ENCODE measurements at places on chromosomes 4 and X.

DNA sequence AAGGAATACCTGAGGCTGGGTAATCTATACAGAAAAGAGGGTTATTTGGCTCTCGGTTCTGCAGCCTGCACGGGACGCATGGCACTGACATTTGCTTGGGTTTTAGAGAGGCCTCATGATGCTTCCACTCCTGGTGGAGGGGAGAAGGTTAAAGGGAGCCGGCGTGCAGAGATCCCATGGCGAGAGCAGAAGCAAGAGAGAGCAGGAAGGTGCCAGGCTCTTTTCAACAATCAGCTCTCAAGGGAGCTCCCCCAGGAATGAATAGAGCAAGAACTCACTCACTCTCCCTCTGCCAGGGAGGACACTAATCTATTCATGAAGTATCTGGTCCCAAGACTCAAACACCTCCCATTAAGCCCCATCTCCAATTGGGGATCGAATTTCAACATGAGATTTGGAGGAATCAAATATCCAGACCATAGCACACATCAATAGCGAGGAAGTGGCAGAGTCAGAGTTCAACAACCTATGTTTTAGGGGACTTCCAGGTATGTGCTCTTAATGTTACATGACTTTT, 109.8 kb downstream of the SORBS2 start:
- no peaks in the 10 kb centered on the region for H3K36me3 ChIP-seq
- no peak overlapping the region for H3K4me3 ChIP-seq

GRCh38 chr4:123043793-123044425, 121.5 kb upstream of the NUDT6 start:
- H3K27ac ChIP-seq = no peak overlapping the region
- no peak for DNase-seq
- no peaks in the 10 kb centered on the region for H3K27me3 ChIP-seq
- no peaks in the 10 kb centered on the region for H3K4me1 ChIP-seq

DNA sequence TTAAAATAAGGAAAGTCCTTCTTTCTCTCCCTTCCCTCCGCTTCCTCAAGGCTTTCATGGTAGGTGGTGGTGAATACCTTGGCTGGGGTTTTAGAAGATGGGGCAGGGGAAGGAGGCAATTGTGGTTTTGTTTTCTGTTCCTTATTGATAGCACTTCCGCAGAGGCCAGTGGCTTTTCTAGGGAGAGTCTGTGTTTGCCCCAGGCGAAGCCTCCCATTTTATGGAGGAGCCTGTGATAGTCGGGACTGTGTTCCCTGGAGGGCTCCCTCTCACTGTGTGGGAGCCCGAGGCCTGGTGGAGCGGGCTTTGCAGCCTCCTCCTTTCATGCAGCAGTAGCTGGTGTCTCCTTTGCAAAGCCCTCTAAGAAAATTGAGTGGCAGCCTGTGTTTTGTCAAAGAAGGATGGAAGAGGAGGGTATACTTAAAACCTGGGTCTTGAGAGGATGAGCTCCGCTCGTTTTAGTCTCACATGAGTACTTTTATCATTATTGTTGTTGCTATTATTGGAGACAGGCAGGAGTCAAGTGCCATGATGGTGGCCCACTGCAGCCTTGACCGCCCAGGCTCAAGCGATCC, 29.8 kb upstream of the STOX2 start:
- H3K4me1 ChIP-seq = no peaks in the 10 kb centered on the region
- H3K4me3 ChIP-seq = no peak overlapping the region
- H3K27me3 ChIP-seq = peaks cover 7% of the 10 kb centered on the region
- peak overlapping the region; percentile 25 for H3K27ac ChIP-seq

DNA sequence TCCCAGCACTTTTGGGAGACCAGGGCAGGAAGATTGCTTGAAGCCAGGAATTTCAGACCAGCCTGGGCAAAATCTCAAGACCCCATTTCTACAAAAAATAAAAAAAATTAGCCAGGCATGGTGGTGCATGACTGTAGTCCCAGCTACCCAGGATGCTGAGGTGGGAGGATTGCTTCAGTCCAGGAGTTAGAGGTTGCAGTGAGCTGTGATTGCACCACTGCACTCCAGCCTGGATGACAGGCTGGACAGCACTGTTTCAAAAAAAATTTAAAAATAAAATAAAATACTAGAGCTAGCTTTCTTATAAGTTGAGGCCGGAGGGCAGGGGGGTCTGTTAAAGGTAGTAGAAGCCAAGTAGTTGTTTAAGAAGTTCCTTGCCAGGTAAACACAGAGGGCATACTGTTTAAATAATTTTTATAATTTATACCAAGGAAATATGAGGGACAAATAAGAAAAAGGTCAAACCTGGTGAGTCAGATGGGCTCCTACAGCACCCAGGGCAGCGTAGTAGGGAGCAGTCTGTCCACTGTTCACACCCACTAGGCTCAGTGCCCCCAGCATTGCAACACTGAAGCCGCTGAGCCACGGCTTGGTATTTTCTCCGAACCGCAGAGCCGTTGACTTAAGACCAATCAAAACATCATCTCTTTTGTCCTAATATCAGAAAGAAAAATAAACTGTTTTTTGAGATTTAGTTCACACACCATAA, 17.3 kb downstream of the COQ2 start:
- no peaks in the 10 kb centered on the region for H3K27me3 ChIP-seq
- peaks cover under 1% of the 10 kb centered on the region for H3K4me1 ChIP-seq

DNA sequence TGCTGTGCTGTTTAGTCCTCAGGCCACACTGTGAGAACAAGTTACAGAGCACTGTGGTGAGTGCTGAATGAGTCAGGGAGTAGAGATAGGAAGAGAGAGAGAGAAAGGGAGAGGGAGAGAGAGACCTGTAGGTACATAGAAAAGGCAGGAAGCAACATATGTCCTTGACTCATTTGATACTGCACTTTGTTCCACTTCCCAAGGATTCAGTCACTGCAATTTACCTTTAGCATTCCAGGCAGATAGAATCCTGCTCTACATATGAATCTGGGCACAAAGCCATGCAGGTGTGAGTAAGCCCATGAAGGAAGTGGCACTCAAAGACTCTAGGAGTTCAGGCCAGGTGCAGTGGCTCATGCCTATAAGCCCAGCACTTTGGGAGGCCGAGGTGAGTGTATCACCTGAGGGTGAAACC, 1.0 kb upstream of the DAPP1 start:
- H3K4me3 ChIP-seq = no peak overlapping the region
- H3K4me1 ChIP-seq = peaks cover 40% of the 10 kb centered on the region
- H3K27me3 ChIP-seq = no peaks in the 10 kb centered on the region
- peaks cover 17% of the 10 kb centered on the region for H3K36me3 ChIP-seq

GRCh38 chr4:76235407-76235806, 16.1 kb upstream of the FAM47E start:
- no peaks in the 10 kb centered on the region for H3K36me3 ChIP-seq
- H3K27me3 ChIP-seq = peaks cover 5% of the 10 kb centered on the region
- no peak for DNase-seq

DNA sequence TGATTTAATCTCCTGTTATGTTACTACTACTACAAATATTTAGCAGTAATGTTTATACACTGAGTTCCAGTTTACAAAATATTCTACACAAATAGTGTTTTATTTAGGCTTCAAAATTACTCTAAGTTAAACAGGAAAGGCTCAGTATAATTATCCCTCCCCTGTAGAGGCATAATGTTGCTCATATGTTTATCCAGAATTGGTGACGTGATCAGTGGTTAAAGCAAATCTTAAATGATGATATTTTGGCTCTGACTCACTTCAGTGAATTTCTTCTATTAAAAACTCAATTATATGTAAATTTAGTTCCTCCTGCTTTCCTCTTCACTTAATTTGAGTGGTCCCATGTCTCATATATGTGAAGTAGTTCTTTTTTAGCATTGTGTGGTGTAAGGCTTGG, 438.5 kb downstream of the ADGRL3 start:
- DNase-seq = no peak
- no peaks in the 10 kb centered on the region for H3K4me1 ChIP-seq
- H3K36me3 ChIP-seq = no peaks in the 10 kb centered on the region
- H3K27ac ChIP-seq = no peak overlapping the region

GRCh38 chrX:88146577-88146976, 600.4 kb upstream of the CPXCR1 start:
- no peaks in the 10 kb centered on the region for H3K27me3 ChIP-seq
- no peak overlapping the region for H3K4me3 ChIP-seq
- no peaks in the 10 kb centered on the region for H3K36me3 ChIP-seq

GRCh38 chr4:130044788-130045531, 949.0 kb downstream of the C4orf33 start:
- H3K27me3 ChIP-seq = no peaks in the 10 kb centered on the region
- H3K4me3 ChIP-seq = no peak overlapping the region
- no peaks in the 10 kb centered on the region for H3K36me3 ChIP-seq
- no peak overlapping the region for H3K27ac ChIP-seq
- DNase-seq = no peak

GRCh38 chr4:56870946-56871345, 36.8 kb upstream of the REST start:
- no peaks in the 10 kb centered on the region for H3K36me3 ChIP-seq
- H3K27me3 ChIP-seq = peaks cover 5% of the 10 kb centered on the region
- H3K4me3 ChIP-seq = no peak overlapping the region
- peaks cover 6% of the 10 kb centered on the region for H3K4me1 ChIP-seq
- no peak overlapping the region for H3K27ac ChIP-seq

- DNase-seq = no peak
- H3K4me1 ChIP-seq = peaks cover 63% of the 10 kb centered on the region
- peaks cover 6% of the 10 kb centered on the region for H3K27me3 ChIP-seq
Measured at GRCh38 chr4:140097572-140097971, 56.4 kb downstream of the MAML3 start.

DNA sequence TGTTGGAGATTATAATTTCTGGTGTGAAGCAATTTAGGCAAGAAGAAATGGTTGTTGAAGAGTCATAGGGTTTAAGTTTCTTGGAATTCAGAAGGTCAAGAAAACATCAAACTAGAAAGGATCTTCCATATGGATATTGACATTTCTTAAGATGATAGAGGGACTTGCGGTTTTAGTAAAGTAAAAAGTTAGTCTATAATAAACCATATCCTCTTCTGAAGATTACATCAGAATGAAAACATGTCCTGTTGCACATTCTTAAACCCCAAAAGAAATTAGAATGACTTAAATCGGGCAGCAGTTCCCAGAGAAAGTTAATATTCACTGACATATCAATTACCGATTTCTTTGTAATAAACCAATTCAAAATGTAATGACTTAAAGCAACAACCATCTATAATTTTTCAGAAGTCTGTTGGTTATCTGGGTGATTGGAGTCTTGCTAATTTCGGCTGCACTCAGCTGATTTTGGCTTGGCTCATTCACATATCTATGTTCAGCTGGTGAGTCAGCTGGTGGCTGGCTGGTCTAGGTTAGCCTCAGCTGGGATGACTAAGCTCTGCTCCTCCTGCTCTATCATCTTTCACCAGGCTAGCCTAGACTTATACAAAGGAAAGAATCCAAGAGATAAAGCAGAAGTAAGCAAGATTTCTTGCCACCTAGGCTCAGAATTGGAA, 24.4 kb upstream of the DYNLT3 start:
- H3K4me1 ChIP-seq = peaks cover 3% of the 10 kb centered on the region
- H3K27me3 ChIP-seq = peaks cover 28% of the 10 kb centered on the region
- H3K27ac ChIP-seq = no peak overlapping the region
- no peak overlapping the region for H3K4me3 ChIP-seq
- no peak for DNase-seq

DNA sequence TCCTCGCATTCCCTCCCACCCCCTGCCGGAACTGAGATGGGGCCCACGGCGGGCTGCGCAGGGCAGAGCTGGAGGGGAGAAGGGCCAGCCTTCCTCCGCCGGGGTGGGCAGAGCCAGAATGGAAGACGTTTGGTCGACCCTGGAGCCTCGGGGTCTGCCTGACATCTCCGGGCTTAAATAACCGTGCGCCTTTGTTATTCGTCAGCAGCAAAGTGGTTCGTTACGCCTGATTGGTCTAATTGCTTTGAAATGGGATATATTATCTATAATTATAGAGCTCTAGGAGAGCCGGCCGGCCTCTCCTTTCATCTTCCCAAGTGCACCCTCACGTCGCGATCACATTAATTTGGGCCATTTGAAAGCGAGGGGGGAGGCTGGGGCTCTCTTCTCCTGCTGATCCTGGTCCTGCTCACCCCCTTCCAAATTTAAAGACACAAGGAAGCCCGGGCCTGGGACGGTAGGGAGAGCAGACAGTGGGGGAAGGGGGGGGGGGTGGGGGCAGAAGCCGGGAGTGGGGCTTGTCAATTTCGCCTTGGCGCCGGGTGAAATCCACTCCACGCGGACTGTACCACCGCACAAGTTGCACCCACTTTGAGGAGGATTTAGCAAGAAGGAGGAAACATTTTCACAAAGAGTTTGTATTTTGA, 4.7 kb upstream of the MSX1 start:
- peak overlapping the region; percentile 93 for H3K27ac ChIP-seq
- H3K27me3 ChIP-seq = peaks cover 59% of the 10 kb centered on the region
- DNase-seq = no peak
- H3K36me3 ChIP-seq = peaks cover 13% of the 10 kb centered on the region

- H3K4me3 ChIP-seq = no peak overlapping the region
- H3K27me3 ChIP-seq = peaks cover 6% of the 10 kb centered on the region
- DNase-seq = no peak
- H3K27ac ChIP-seq = no peak overlapping the region
- H3K4me1 ChIP-seq = no peaks in the 10 kb centered on the region
Measured at GRCh38 chr4:183214912-183215488, 105.1 kb downstream of the CLDN22 start.

- H3K27me3 ChIP-seq = no peaks in the 10 kb centered on the region
- no peak for DNase-seq
- no peaks in the 10 kb centered on the region for H3K36me3 ChIP-seq
- H3K4me3 ChIP-seq = no peak overlapping the region
- no peak overlapping the region for H3K27ac ChIP-seq
- peaks cover 5% of the 10 kb centered on the region for H3K4me1 ChIP-seq
Measured at GRCh38 chr4:52260514-52261210, 209.6 kb downstream of the SPATA18 start.

- no peak overlapping the region for H3K4me3 ChIP-seq
- DNase-seq = no peak
- no peaks in the 10 kb centered on the region for H3K27me3 ChIP-seq
- no peaks in the 10 kb centered on the region for H3K4me1 ChIP-seq
Measured at GRCh38 chr4:8336412-8337075, 67.0 kb downstream of the HTRA3 start.

GRCh38 chrX:107600366-107600765, 27.9 kb upstream of the PRPS1 start:
- no peak overlapping the region for H3K27ac ChIP-seq
- H3K4me1 ChIP-seq = no peaks in the 10 kb centered on the region
- peaks cover 5% of the 10 kb centered on the region for H3K27me3 ChIP-seq
- no peak overlapping the region for H3K4me3 ChIP-seq
- no peak for DNase-seq
- no peaks in the 10 kb centered on the region for H3K36me3 ChIP-seq

- no peaks in the 10 kb centered on the region for H3K36me3 ChIP-seq
- no peaks in the 10 kb centered on the region for H3K4me1 ChIP-seq
- H3K27ac ChIP-seq = no peak overlapping the region
- no peak overlapping the region for H3K4me3 ChIP-seq
Measured at GRCh38 chr4:100929758-100930157, 411.9 kb upstream of the EMCN start.

- H3K4me1 ChIP-seq = no peaks in the 10 kb centered on the region
- no peak for DNase-seq
- H3K27me3 ChIP-seq = no peaks in the 10 kb centered on the region
- no peak overlapping the region for H3K27ac ChIP-seq
Measured at GRCh38 chr4:165757451-165757850, 115.6 kb upstream of the TLL1 start.

DNA sequence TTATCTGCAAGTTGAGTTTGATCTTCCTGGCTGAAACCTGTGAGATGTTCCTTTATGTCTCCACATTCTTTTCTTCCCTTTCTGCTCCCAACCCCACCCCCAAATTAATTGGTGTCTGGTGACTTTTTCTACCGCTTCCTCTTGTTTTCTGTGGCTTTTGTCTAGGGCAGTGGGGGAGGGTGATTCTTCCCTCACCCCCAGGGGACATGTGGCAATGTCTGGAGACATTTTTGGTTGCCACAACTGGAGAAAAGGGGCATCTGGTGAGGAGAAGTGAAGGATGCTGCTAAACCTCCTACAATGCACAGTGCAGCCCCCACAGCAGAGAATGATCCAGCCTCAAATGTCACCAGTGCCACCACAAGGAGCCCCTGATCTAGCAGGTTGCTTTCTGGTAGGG, 152.9 kb downstream of the NHS start:
- no peak overlapping the region for H3K4me3 ChIP-seq
- peaks cover 10% of the 10 kb centered on the region for H3K27me3 ChIP-seq
- H3K36me3 ChIP-seq = no peaks in the 10 kb centered on the region
- no peak for DNase-seq

Measured in stimulated activated naive B cell treated with anti-CD40 and anti-IgM and Interleukin-4, amounts not matched to agents 10 μg/mL and 1 μg/mL and 100 μg/mL, for 72 hours (primary cell).